Activated CD4-positive, alpha-beta memory T cell treated with anti-CD3 and anti-CD28 coated beads, Interleukin-2, amount 10 ng/mL, durations not matched to agents 7 days and 5 days (primary cell): ENCODE measurements at places on chromosomes 5 and 9. TPM values are rescaled to one million over a fixed set of nuclear protein-coding genes. Genes with fewer than 3 reads are reported as not detected.

CATSPER3 gene
- 0.55 TPM for total RNA-seq

PCDHGA9 gene
- not detected for total RNA-seq

ABLIM3 gene
- total RNA-seq, result 0.08 TPM

SCGB3A1 gene
- total RNA-seq, result not detected

LVRN gene
- 0.13 TPM for total RNA-seq

SHOC1 gene
- total RNA-seq, result not detected

ADGRD2 gene
- not detected for total RNA-seq

APBA1 gene
- total RNA-seq, result 7.8 TPM

MIER3 gene
- 24.5 TPM for total RNA-seq

SLC34A3 gene
- not detected for total RNA-seq

NPR2 gene
- total RNA-seq, result 7.7 TPM

COL5A1 gene
- 0.13 TPM for total RNA-seq

PRRX2 gene
- total RNA-seq, result not detected

TRIM36 gene
- total RNA-seq, result not detected

FBP2 gene
- not detected for total RNA-seq

ADAMTSL1 gene
- total RNA-seq, result not detected

F2RL2 gene
- total RNA-seq, result not detected

ANKS6 gene
- 2.7 TPM for total RNA-seq

TUSC1 gene
- not detected for total RNA-seq

MLANA gene
- total RNA-seq, result not detected

C6 gene
- not detected for total RNA-seq

CER1 gene
- not detected for total RNA-seq

PCDHGA8 gene
- not detected for total RNA-seq

SPATA31D4 gene
- total RNA-seq, result not detected

CDH9 gene
- not detected for total RNA-seq

PROB1 gene
- 5.5 TPM for total RNA-seq

ANKRD20A1 gene
- 3.0 TPM for total RNA-seq

C9orf50 gene
- not detected for total RNA-seq

STPG3 gene
- total RNA-seq, result not detected

UBE2QL1 gene
- 0.10 TPM for total RNA-seq

MRPL22 gene
- total RNA-seq, result 60.0 TPM

SPINK6 gene
- total RNA-seq, result not detected

PCDHGB5 gene
- total RNA-seq, result not detected

PCAT7 gene
- total RNA-seq, result not detected

C5orf58 gene
- not detected for total RNA-seq

GPR21 gene
- total RNA-seq, result 0.88 TPM

TRPM6 gene
- total RNA-seq, result not detected

ESM1 gene
- 0.76 TPM for total RNA-seq

NSMF gene
- 31.9 TPM for total RNA-seq

ZNF366 gene
- total RNA-seq, result not detected

AOPEP gene
- 17.0 TPM for total RNA-seq

CCNI2 gene
- 6.7 TPM for total RNA-seq

FTMT gene
- not detected for total RNA-seq

SUSD3 gene
- total RNA-seq, result 71.4 TPM

TYRP1 gene
- not detected for total RNA-seq

TXNDC8 gene
- not detected for total RNA-seq

SPATA31C2 gene
- not detected for total RNA-seq

BHMT2 gene
- not detected for total RNA-seq
